ENCODE measurements at places on chromosomes 5 and 9.

GRCh38 chr5:136020383-136021015 lies 8.3 kb upstream of the TGFBI start:
- no peak overlapping the region for H3K4me3 ChIP-seq
- peaks cover 5% of the 10 kb centered on the region for H3K4me1 ChIP-seq
- H3K27ac ChIP-seq: no peak overlapping the region
- no peak for DNase-seq
- peaks cover 34% of the 10 kb centered on the region for H3K27me3 ChIP-seq

GRCh38 chr5:171433352-171433698 lies 13.9 kb downstream of the FGF18 start:
- no peak for DNase-seq
- H3K4me3 ChIP-seq: no peak overlapping the region
- no peak overlapping the region for H3K27ac ChIP-seq
- H3K27me3 ChIP-seq: no peaks in the 10 kb centered on the region
- H3K4me1 ChIP-seq: no peaks in the 10 kb centered on the region
- H3K36me3 ChIP-seq: no peaks in the 10 kb centered on the region

GRCh38 chr9:95666096-95666784 lies 149.5 kb upstream of the PTCH1 start:
- peaks cover 23% of the 10 kb centered on the region for H3K27me3 ChIP-seq
- no peak for DNase-seq
- no peak overlapping the region for H3K4me3 ChIP-seq
- no peaks in the 10 kb centered on the region for H3K36me3 ChIP-seq
- no peak overlapping the region for H3K27ac ChIP-seq
- no peaks in the 10 kb centered on the region for H3K4me1 ChIP-seq

DNA sequence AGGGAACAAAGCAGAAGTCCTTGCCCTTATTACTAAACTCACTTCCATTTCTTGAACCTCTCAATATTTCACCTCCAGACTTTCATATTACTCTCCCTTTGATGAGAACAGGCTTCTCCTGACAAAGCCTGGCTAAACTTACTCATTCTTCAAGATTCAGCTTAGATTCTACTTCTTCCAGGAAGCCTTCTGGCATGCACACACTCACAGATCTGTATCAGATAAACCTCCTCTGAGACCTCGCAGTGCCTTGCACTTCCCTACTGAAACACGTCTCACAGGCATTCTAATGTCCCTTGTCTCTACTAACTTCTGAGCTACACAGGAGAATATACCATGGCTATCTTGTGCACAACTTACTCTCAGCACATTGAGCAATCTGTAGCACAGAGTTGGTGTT lies 16.6 kb upstream of the PAPPA start:
- H3K4me1 ChIP-seq: no peaks in the 10 kb centered on the region
- no peak for DNase-seq
- no peaks in the 10 kb centered on the region for H3K36me3 ChIP-seq
- H3K27me3 ChIP-seq: no peaks in the 10 kb centered on the region
- H3K4me3 ChIP-seq: no peak overlapping the region
- H3K27ac ChIP-seq: no peak overlapping the region

GRCh38 chr9:121637713-121638220 lies 13.7 kb upstream of the DAB2IP start:
- H3K4me3 ChIP-seq: no peak overlapping the region
- no peak for DNase-seq
- H3K36me3 ChIP-seq: no peaks in the 10 kb centered on the region
- peaks cover 14% of the 10 kb centered on the region for H3K27me3 ChIP-seq
- H3K27ac ChIP-seq: no peak overlapping the region

DNA sequence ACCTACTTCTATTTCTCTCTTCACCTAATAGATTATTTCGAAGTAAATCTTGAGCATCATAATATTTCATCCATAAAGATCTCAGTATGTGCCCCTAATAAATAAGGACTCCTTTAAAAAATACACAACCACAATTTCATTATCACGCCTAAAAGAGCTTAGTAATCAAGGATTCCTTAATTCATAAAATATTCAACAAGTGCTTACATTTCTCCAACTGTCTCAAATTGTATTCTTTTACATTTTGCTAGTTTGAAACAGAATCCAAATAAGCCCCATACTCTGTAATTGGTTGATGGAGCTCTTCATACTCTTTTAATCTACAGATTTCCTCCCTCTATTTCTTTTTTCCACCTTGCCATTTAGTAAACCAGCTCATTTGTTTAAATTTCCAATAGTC lies 317.6 kb downstream of the NDUFS4 start:
- H3K27me3 ChIP-seq: no peaks in the 10 kb centered on the region
- H3K27ac ChIP-seq: no peak overlapping the region
- no peaks in the 10 kb centered on the region for H3K36me3 ChIP-seq
- no peak for DNase-seq

DNA sequence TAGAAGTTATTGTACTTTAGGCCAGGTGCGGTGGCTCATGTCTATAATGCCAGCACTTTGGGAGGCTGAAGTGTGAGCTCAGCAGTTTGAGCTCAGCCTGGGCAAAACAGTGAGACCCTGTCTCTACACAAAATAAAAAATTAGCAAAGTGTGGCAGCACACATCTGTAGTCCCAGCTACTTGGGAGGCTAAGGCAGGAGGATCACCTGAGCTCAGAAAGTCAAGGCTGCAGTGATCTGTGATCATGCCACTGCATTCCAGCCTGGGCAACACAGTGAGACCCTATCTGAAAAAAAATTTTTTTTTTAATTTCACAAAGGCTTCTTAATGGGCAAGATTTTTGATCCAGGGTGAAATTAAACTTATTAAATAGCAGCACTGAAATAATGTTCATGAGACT lies 92.8 kb downstream of the CDC42SE2 start:
- H3K27me3 ChIP-seq: no peaks in the 10 kb centered on the region
- H3K27ac ChIP-seq: peak overlapping the region; percentile 52
- H3K4me1 ChIP-seq: peaks cover 44% of the 10 kb centered on the region
- H3K4me3 ChIP-seq: no peak overlapping the region
- peaks cover 39% of the 10 kb centered on the region for H3K36me3 ChIP-seq
- DNase-seq: no peak

GRCh38 chr5:36637101-36637500 lies 30.7 kb downstream of the SLC1A3 start:
- H3K4me1 ChIP-seq: no peaks in the 10 kb centered on the region
- H3K36me3 ChIP-seq: no peaks in the 10 kb centered on the region
